Activated T-cell treated with anti-CD3 and anti-CD28 coated beads, Interleukin-2, amount 50 U/mL, for 48 hours (primary cell): ENCODE measurements at places on chromosomes 13 and 19.
A peak's percentile ranks its signal among the peaks of the same experiment; 100 is the strongest.

GRCh38 chr13:36639610-36640009, 34.2 kb upstream of the SERTM1 start:
- DNase-seq = no peak

DNA sequence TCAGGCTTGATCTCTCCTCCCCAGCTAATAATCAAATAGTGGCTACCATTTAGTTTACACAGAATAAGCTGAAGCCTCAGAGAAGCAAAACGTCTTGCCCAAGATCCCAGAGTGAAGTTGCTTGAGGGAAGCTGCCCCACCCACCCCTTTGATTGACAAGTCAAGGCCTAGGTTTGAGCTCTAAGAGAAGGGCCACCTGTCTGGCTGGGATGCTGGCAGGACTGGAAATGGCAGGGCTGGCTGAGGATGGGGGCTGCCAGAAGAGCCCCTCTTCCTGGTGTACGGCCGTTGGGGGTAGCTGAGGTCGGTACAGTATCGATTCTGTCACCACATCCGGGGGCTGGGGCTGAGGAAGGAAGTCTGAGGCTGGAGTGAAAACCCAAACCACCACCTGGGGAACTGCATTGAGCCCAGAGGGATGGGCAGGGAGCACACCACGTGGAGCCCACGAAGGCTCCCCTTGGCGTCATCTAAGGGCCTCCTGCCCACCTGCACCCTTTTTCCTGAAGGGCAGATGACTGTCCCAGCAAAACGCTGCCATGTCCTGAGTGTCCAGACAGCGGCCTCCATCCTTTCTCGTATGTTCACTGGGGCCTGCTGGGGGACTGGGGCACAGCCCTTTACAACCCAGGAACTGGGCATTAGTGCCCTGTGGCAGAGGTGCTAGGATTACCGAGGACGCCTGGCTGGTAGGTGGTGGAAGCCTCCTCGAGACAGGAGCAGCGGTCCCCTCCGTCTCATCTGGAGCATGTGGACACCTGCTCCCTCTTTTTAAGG, 1.4 kb upstream of the PRKD2 start:
- DNase-seq = peak; percentile 70

DNA sequence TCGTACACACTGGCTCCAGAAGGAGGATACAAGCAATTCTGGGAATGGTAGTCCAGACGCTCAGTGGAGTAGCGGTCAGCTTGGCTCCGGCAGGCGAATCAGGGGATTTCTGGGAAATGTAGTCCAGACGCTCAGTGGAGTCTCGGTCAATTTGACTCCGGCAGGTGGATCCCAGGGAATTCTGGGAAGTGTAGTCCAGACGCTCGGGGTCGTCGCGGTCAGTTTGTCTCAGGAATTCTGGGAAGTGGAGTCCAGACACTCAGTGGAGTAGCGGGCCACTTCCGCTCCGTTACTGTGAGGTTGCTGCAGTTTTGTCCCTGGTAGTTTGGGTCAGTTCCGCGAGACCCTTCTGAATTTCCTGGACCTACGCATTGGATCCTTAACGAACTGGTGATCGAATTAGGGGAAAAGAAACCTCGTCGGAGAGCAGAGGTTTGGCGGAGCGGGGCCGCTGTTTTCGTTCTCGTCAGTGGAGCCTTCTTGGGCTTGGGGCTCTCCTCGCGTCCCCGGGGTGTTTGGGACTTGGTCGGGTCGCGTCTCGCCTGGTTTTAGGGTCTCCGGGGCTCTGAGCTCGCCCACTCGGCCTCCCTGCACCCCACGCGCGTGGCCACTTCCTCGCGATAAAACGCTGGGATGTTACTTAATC, at the start of gene ZNF225:
Gene ZNF225, plus strand, starts transcription at position 262 of the 646 bp plus-strand sequence. CDS start 2,429 bp downstream, outside the sequence.
- DNase-seq = peak; percentile 84

DNA sequence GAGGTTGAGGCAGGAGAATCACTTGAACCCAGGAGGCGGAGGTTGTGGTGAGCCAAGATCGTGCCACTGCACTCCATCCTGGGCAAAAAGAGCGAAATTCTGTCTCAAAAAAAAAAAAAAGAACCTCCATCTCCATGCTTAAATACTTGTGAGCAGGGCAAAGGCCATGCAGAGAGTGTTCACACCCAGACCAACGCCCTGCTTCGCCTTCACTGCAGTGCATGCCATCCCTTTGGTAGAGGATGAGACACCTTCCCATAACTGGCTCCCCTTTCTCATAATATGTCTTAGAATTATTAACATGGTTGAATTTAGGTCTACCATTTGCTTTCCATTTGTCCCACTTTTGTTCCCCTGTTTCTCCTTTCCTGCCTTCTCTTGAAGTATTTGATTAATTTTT, 15.4 kb downstream of the BBC3 start:
- DNase-seq = no peak

GRCh38 chr13:60121337-60121687, 42.4 kb downstream of the DIAPH3 start:
- DNase-seq = no peak

- no peak for DNase-seq
Observed at GRCh38 chr19:28296506-28296905, 916.4 kb downstream of the UQCRFS1 start.

GRCh38 chr13:44398606-44399005, 25.0 kb downstream of the SERP2 start:
- DNase-seq = no peak

GRCh38 chr13:88840085-88840484, 1168.9 kb downstream of the SLITRK5 start:
- DNase-seq = no peak

DNA sequence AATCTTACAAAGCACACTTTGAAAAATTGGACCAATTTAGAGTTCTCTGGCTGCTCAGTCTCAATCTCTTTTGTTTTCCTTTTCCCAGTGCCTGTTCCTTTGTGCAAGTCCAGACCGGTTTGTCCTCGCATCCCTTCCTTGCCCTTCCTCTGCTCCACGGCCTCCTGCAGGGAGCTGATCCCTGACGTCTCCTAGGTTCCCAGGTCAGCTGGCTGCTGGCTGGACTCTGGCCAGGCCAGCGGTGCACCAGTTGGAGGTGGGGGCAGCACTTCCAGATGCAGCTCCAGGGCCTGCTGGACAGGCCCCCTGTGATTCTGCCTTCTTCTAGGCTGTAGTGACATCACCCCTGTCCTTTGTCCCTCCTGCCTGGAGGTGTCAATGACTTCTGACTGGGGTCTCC, 44.0 kb upstream of the KPNA3 start:
- no peak for DNase-seq

DNA sequence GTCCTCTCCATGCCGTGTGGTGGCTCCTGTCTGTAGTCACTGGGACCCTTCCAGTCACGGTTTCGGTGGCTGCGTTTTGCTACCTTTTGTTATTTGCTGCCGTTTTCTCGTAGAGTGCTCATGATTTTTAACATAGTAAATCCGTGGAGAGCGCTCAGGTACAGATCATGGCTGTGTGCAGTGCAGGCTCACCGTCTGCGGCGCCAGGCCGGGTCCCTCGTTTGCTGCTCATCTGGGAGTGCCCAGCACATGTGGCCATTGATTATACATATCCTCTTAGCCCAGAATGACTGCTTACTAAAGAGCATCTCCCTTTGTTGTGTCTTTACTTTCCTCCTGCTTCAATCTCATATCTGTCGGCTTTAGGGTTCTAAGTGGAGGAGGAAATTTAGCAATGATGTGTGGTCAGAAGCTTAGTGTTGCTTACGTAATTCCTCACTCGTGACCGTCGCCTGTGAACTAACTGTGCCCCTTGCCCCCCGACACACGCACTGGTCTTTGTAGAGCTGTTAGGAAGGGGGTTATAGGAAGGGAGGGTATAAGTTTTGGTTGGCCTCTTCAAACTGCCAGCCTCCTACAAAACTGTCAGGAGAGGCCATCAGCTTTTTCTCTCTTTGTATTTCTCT, 31.8 kb downstream of the TFDP1 start:
- no peak for DNase-seq

DNA sequence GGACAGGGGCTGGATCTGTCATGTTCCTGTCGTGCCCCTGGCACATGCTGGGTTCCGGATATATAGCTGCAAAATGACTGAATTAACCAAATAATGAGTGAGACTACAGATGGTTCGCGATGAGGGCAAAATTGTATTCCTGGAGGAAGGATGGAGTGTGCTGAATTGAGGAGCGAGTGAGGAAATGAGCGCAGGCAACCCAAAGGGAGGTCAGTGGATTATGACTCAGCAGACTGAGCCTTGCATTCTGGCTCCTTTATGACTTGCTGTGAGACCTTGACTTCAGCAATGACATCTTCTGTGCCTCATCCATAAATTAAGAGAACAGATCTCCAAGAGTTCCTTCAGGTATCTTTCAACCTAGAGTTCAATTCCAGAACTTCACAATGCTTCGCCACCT, 115.0 kb upstream of the CLDN10 start:
- no peak for DNase-seq

- DNase-seq = no peak
Observed at GRCh38 chr13:43227721-43228120, 204.3 kb downstream of the DNAJC15 start.

- no peak for DNase-seq
Observed at GRCh38 chr19:16355293-16356043, 30.8 kb downstream of the KLF2 start.

DNA sequence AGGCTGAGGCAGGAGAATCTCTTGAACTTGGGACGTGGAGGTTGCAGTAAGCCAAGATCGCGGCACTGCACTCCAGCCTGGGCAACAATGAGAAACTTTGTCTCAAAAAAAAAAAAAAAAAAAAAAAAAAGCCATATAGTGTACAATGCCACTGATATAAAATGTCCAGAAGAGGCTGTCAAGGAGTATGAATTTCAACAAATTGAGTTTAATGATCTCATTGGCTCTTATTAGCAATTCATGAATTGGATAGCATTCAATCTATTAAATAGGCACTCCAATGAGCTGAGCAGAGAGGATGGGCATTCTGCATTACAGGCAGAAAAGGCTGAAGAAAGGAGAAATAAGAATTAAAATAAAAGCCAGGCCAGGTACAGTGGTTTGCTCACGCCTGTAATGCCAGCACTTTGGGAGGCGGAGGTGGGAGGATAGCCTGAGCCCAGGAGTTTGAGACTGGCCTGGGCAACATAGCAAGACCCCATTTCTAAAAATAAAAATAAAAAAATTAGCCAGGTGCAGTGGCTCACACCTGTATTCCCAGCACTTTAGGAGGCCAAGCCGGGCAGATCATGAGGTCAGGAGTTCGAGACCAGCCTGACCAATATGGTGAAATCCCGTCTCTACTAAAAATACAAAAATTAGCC, 757 bp upstream of the LMNB2 start:
- no peak for DNase-seq

DNA sequence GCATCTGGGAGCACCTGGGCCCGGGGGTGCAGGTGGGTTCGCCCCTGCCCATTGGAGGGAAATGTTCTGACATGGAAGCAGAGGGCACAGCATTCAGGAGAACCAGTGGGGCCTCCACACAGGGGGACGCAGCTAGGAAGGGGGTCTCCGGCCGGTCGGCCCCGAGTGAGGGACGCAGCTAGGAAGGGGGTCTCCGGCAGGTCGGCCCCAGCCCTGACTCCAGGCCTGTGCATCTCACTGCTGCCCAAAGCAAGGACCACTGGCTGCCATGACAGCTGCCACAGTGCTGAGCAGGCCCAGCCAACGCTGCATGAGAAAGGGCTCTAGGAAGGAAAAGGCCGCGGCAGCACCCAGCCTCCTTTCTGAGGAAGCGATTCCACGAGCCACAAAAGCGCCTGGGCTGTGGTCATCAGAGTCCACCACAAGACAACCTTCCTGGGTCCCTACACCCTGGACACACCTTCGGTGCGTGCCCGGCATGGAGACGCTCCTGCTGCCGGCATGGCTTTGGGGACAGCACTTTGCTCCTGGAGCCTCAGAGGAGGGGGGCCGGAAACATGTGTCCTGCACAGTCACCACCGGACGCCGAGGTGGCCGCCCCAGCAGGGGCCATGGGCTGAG, 9.7 kb downstream of the RASA3 start:
- no peak for DNase-seq

DNA sequence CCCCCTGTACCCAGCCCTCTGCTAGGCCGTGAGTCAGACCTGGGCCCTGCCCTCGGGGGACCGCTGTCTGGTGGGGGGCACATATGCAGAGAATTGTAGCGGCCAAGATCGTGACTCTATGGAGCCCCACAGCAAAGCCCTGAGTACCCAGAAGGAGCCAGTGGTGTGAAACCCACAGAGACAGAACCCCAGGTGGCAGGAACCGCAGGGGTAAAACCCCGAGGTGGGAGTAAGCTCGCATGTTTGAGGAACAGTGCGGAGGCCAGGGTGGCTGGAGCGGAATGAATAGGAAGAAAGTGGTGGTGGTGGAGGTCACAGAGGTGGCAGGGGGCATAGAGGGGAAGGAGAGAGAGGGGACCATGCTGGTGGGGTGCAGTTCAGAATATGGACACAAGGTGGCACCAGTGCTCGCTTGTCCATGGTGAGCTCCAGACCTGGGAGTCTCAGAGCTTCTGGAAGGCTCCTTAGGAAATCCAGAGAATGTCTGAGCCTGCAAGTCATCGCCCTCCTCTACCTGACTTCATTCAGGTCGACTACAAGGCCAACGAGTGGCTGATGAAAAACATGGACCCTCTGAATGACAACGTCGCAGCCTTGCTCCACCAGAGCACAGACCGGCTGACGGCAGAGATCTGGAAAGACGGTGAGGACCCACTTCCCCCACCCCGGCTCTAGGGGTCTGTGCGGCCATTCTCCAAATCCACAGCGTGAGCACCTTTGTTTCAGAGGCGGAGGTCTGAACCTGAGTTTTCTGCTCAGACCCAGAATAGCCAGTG, 48.9 kb downstream of the MYH14 start:
- peak; percentile 64 for DNase-seq

DNA sequence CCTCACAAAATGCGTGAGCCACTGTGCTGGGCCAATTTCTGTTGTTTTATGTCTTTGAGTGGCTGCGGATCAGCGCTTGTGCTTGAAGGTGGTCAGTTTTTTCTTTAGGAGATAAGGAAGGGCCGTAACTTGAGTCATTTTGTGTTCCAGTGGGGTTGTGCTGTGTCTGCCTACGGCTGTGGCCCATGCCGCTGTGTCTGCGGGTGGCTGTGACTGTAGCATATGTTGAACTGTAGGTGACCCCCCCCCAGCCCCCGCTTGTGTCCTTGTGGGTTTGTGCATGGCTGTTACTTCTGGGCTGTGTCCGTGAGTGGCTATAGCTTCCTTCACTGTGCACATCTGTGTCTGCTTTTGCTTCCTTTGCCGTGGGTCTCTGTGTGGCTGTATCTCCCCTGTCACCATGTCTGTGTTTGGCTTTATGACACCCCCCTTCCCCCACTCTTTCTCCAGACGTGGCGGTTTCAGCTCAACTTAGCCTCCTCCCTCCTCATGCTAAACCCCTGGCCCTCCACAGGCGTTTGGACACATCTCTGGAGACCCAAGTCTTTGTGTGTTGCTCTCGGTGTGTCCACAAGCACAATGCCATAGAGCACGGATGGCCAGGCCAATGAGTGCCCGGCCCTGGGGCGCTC, 675 bp downstream of the PPP1R14A start:
- DNase-seq = no peak

GRCh38 chr19:19591133-19591825, 27.2 kb downstream of the PBX4 start:
- peak; percentile 75 for DNase-seq

- no peak for DNase-seq
Observed at GRCh38 chr13:76723551-76724232, 162.5 kb downstream of the KCTD12 start.

- DNase-seq = no peak
Observed at GRCh38 chr13:43850873-43851272, 28.7 kb downstream of the CCDC122 start.

- no peak for DNase-seq
Observed at GRCh38 chr13:42652642-42653415, 78.9 kb downstream of the TNFSF11 start.
